CD4-positive, alpha-beta T cell treated with Interleukin-1 beta for 1 hour (primary cell): ENCODE measurements at places on chromosomes 1 and 21.

- DNase-seq, result no peak
These were observed 63.6 kb downstream of the NGF start for GRCh38 chr1:115274467-115274866.

DNA sequence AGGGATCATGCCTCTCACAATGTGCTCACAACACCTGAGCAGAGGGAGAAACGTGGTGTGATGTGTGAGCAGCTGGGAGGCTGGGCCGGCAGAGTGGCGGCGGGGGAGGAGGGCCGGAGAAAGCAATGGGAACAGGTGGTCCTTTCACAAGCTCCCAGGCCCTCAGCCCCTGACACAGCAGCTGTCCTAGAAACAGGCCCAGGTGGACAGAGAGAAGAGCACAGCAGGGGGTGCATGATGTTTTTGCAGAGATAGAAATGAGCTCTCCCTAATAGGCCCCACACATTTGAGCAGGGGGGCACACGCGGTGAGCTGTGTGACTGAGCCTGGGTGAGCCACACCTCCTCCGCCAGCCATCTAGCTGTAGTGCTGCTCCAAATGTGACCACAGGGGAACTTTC, 7.6 kb upstream of the RGS16 start:
- DNase-seq, result no peak

DNA sequence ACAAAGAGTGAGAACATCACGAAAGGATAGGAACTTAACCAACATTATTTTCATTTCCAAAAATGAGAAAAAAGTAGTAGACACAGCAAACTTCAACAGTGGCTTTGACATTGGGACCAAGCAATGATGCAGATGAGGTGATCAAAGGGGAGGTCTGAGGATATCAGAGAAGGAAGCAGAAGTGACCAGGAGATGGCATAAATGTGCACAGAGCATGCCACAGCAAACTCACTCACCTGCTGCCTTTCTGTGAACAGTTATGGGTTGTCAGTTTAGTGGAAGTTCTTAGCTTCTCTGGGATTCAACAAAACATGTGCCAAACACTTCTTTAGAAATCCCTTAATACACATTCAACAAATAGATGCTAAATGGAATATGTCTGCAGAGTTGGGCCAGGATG, 290.1 kb downstream of the PLPP3 start:
- DNase-seq, result no peak

GRCh38 chr1:176877557-176877956, 287.0 kb downstream of the ASTN1 start:
- no peak for DNase-seq

DNA sequence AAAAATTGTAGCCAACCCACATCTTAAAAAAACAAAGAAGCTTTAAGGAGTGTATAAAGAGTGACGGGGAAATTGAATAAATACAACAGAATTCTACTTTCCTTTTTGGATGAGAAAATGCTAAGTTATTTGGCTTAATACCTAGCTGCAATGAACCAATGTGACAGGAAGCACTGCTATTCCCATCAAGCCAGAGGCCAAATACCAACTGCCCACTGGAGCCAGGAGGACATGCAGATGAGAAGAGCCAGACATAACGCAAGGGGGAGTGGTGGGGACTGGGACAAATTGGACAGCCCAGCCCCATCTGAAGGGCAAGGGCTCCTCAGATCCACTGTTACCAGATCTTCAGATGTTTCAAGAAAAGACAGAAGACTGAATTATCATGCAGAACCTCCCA, 25.7 kb downstream of the DNAJC11 start:
- no peak for DNase-seq

DNA sequence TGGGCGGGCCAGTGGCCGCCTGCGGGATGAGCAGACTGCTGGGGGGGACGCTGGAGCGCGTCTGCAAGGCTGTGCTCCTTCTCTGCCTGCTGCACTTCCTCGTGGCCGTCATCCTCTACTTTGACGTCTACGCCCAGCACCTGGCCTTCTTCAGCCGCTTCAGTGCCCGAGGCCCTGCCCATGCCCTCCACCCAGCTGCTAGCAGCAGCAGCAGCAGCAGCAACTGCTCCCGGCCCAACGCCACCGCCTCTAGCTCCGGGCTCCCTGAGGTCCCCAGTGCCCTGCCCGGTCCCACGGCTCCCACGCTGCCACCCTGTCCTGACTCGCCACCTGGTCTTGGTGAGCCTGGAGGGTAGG, 2.1 kb downstream of the B4GALT2 start:
- no peak for DNase-seq

- peak; percentile 44 for DNase-seq
These were observed 104.0 kb upstream of the RUNX3 start for GRCh38 chr1:25033828-25034705.

GRCh38 chr1:227943381-227944089, 4.2 kb downstream of the WNT9A start:
- DNase-seq, result no peak

DNA sequence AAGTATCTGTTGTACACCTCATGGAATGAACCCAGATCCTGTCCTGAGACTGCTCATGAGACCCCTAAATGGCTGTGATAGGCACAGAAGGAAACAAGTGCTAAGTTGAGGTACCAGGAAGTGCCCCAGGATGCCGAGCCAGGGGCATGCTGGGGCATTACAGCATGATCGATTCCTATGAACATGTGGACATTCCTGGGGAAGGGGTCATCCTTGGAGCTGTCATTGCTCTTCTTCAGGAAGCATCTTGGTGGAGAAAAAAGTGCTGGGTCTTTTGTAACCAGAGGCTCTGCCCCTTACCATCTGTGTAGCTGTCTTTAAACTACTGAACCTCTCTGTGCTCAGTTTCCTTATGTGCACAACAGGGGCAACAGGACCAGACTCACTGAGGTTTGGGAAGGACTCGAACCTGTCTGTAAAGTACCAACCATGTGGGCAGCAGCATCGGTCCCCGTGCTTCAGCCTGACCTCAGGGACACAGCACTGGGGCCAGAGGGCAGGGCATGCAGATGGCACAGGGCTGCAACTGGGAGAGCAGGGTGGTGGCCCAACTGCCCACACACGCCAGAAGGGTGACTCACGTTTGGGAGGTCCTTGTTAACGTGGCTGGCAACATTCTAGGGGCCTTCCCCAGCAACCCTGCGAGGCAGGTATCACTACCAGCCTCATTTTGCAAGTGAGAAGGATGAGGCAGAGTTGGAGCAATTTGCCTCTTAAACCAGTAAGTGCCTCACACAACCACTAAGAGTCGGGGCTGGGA, 142.3 kb upstream of the EDN2 start:
- DNase-seq, result no peak

- DNase-seq, result no peak
These were observed 505.2 kb downstream of the SMYD3 start for GRCh38 chr1:246001837-246002230.

- no peak for DNase-seq
These were observed 33.5 kb upstream of the DPT start for GRCh38 chr1:168762473-168762872.

DNA sequence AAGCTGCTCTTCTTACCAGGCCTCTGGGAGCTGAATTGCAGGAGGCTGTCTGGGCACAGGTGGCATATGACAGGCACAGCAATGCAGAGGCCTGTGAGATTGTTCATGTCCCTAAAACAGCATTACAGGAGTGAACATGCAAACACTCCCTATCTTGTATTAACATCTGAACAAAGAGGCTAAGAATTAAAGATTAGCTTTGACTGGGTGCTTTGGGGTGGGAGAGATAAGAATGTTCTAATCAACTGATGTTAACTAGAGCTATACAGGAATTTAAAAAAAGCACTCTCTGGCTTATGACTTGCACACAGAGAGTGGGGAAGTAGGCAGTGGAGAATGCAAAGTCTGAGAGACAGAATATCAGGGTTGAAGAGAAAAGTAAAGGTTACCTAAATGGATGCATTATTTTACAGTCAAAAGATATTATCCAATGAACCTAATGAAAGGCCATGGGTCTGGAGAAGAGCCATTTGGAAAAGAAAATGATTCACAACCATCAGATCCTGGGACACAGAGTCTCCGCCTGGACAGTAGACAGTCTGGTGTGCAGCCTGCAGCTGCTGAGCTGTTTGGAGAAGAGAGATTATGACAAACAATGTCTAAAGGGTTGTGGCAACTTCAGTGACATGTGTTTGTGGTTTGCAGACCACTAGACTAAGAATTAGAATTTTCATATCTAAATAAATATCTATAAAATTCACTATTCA, 20.2 kb downstream of the DPT start:
- no peak for DNase-seq

DNA sequence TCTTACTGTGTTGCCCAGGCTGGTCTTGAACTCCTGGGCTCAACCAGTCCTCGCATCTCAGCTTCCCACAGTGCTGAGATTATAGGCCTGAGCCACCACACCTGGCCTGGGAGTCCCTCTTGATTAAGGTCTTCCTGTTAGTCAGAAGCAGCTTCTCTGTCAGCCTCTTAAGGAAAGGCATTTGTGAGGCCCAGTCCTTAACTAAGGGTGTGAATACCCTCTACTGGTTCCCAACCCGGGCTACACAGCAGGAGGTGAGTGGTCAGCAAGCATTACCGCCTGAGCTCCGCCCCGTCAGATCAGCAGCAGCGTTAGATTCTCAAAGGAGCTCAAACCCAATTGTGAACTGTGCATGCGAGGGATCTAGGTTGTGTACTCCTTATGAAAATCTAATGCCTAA, 117.2 kb downstream of the DYRK1A start:
- no peak for DNase-seq

DNA sequence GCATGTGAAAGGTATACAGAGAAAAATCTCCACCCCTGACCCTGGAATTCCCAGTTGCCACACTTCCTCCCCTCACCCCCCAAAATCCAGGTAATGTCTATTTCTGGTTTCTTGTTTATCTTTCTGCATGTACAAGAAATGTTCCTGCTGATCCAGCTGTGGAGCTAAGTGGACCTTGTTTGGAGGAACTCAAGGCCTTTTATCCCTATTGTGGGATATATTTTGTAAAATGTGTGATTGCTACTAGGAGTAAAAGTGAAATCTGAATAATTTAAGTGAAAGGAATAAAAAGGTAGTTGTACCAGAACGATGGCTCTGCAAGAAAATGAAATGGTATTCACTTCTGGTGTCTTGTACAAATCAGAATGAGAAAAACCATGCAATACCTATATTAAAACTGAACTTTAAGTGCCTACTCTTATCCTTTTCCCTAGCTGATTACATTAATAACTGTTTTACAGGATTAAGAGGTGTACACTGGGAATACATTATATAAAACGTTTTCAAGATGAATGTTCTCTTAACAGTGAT, 3.0 kb downstream of the SPEN start:
- no peak for DNase-seq

DNA sequence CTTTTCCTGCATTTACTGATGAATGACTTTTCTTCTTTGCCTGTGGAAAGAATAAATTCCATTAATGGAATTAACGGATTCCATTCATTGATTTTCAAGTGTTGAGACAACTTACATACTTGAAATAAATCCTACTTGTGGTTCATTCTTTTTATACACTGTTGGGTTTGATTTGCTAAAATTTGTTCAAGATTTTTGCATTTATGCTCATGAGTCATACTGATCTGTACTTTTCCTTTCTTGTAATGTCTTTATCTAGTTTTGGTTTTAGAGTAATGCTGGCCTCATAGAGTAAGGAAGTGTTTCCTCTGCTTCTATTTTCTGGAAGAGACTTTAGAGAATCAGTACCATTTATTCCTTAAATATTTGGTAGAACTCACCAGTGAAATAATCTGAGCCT, 14.4 kb downstream of the UROD start:
- no peak for DNase-seq

DNA sequence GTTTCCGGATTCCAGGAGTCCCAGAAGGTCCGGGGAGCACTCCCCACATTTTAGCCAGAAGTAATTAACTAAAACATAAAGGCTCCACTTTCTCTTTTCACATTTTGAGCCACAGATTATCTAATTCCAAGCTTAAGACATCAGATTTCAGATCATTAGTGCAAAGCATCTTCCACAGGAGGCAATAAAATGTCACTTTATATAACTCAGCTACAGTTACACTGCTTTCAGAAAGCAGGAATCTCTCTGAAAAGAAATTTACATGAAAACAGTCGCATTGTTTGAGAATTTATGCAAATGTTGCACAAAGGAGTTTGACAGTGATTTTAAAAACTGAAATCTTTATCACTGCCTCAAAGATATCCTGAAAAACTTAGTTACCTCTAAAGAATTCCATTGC, 99.7 kb downstream of the LMO4 start:
- DNase-seq, result no peak

DNA sequence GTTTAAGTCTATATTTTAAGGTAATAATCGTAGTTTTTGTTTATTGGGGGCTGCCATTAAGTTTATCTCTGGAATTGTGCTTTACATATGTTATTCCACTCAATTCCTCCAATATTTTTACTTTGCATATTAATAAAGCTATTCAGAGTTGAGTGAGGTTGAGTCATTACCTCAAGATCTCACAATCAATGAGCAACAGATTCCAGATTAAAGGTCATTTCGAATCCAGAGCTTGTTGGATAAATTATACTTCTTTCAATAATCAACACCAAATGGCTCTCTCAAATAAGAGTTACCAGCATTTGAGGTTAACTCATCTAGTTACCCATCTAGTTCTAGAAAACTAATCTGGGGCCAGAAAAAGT, 16.7 kb downstream of the RGS4 start:
- no peak for DNase-seq

DNA sequence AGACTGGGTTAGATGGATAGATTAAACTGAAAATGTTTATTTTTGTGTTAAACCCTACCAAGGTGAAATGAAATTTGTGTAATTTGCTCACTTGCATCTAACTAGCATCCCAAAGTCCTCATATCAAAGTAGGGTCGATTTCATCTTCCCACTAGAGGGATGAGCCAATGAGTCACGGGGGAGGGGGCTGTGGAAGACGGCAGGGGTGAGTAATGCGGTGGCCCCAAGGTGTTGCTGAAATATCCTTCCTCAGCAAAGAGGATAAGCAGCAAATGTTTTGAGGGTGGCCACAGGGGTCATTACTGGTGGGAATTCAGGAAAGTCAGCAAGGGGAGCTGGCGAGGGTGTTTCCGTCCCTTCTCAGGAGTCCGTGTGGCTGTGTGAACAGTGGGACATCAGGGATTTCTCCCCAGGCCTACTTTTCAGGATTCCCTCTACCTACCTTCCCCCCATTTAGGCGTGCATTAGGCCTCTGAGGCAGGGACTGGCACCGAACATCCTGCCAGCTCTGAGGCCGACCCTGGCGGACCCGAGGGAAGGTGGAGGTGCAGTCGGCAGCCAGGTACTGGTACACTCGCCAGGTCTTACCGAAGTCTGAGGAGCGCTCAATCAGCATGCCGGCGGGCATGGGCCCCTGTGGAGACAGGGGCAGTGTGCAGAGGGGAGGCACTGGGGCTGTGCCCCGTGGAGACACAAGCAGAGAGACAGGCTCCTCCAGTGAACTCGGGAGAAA, 18.1 kb downstream of the LAMB3 start:
- no peak for DNase-seq

- DNase-seq, result no peak
These were observed 497.8 kb upstream of the ADAMTS5 start for GRCh38 chr21:27464648-27465047.

GRCh38 chr1:158147401-158147800, 33.3 kb upstream of the CD1D start:
- no peak for DNase-seq
